Astrocyte of the cerebellum (primary cell): ENCODE measurements at places on chromosomes 4 and X.

- no peak for DNase-seq
Measured at GRCh38 chrX:4663085-4663484, 949.6 kb upstream of the PRKX start.

DNA sequence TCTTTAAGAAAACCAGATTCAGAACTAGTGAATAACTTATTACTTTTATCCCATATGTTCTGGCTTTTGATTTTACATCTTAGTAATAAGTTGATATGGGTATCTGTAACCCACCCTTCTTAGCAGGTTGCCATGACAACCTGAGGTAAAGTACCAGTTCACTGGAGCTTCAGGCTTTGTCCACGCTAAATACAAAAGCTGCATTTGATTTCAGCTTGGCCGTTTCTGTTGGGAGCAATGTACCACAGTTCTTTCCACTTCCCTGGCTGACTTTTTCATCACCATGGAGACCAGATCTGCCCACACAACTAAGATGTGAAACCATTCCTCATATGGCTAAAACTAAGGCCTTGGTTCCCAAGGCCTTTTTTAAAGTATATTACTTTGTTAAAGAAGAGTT, 26.1 kb downstream of the KLHL34 start:
- DNase-seq, result no peak

DNA sequence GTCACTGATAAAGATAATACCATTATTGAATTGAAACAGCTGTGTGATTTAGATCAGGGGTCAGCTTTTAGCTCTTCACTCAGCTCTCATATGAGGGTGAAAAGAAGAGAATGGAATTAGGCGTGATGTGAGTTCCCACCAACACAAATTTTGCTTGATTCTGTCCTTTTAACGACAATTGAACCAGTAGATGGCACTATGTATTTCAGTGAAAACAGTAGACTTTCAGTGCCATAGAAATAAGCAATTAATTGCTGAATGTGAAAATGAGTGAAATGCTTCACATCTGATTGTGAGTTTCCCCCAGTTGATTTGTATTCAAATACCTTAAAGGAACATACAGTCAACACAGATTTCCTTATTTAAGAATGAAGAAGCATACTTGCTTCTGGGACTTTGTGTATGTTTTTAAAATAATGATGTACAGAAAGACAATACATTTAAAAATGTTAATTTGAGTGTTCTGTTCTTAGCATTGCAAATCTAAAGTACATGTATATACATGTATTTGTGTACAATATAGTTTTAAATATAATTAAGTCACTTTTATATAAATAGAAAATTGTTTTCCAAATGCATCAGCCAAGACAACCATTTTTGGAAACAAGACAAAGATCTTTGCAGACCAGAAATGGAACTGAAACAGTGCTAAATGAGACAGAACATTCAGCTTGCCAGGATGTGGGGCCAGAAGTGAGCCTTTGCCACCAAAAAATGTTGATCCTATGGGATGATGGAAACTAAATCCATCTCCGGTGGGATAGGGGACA, 178.8 kb downstream of the SNCA start:
- peak; percentile 31 for DNase-seq

DNA sequence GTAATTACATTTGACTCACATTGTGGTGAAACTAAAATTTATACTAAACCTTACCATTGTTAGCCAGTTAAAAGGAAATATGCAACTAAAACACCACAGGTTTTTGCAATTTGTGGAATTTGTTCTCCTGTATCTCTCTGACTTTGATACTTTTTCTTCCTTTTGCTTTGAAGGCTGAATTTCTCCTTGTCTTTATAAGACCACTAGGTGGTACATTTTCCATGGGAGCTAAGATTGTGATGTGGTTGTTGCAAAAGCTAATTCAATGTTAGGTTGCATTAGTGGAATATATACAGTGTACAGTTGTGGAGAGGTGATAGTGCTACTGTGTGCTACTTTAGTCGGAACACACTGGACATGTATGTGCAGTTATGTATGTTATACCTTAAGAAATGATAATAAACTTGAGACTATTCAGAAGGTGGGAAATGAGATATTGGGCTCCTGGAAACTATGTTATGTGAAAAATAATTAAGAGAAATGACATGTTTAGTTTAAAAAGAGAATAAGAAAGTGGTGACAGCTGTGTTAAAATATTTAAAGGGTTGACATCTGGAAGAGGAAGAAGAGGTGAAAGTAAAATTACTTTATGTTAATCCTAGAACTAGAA, 70.3 kb downstream of the ARL9 start:
- peak; percentile 45 for DNase-seq

DNA sequence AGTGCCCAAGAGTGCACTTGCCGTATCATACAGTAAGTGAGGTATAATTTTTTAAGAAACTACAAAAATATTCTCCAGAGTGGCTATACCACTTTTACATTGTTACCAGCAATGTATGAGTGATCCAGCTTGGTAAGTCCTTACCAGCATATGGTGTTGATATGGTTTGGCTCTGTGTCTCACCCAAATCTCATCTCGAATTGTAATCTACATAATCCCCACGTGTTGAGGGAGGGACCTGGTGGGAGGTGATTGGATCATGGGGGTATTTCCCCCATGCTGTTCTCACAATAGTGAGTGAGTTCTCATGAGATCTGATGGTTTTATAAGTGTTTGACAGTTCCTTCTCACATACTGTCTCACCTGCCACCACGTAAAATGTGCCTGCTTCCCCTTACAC, 44.8 kb downstream of the RBMX start:
- no peak for DNase-seq

GRCh38 chr4:26779224-26779623, 81.4 kb upstream of the STIM2 start:
- DNase-seq, result no peak

DNA sequence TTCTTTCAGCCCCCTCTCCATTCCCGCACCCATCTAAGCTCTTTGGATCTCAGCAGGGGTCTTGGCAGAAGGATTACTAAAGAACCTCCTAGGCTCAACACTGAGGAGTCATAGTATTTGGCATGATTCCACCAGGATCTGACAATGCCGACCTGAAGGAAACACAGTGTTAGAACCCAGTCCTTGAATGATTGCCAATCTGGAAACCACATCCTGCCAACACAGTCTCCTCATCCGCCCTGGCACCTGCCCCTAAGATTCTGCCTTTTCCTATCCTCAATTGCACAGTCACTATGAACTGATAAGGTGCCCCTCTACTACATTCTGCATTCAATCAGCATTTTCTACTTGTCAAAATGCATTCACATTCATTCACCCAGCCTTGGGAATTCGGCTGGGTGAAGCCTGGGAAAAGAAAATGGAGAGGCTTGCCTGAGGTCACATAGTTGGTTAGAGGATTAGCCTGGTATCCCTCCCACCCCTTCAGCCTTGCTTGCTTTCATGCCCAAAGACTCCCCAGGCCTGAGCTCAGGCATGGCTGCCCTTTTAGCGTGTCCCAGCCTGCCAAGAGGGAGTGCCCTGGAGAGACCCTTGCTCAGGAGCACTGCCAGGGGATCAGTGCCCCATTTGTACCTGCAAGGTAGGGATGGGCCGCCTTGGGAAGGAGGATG, 2.2 kb upstream of the CLDN2 start:
- no peak for DNase-seq

DNA sequence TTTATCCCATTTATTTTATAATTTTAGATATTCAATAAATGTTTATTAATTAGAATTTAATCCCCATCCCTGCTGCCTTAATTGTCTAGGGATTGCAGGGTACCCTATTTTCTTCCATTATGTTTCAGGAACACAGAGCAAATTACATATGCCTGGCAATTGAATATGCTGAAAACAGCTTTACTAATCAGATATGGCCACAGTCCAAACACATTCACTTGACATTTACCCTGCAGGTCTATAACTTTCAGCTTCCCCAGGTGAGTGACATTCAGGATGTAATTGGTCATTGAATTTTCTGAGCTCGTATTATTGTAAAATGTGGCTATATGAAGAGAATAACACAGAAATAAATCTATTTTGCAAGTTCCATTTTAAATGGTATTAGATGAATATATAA, 218.7 kb upstream of the NDST4 start:
- no peak for DNase-seq

GRCh38 chrX:130105244-130105643, 5.1 kb downstream of the ELF4 start:
- no peak for DNase-seq

- DNase-seq, result no peak
Measured at GRCh38 chr4:172851534-172851933, 317.1 kb upstream of the GALNT7 start.

GRCh38 chr4:10343656-10344055, 113.6 kb downstream of the ZNF518B start:
- no peak for DNase-seq

- no peak for DNase-seq
Measured at GRCh38 chrX:79728421-79728820, 286.1 kb upstream of the TBX22 start.

DNA sequence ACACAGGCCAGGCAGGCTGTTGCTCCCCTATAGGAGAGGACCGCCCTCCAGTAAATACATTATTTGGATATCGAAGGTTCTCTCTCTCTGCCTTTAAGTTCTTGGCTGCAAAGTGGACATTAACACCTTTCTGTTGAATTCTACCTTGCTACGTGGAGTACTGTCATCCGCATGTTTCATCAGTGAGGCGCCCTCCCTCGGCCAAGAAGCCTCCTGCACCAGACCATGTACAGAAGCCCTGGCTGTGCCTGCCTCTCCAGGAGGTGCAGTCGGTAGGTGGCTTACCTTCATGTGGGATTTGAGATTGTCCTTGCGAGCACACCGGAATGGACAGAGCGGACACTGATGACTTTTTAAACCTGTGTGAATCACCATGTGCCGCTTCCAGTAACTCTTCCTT, 46.7 kb downstream of the ZNF827 start:
- DNase-seq, result no peak

DNA sequence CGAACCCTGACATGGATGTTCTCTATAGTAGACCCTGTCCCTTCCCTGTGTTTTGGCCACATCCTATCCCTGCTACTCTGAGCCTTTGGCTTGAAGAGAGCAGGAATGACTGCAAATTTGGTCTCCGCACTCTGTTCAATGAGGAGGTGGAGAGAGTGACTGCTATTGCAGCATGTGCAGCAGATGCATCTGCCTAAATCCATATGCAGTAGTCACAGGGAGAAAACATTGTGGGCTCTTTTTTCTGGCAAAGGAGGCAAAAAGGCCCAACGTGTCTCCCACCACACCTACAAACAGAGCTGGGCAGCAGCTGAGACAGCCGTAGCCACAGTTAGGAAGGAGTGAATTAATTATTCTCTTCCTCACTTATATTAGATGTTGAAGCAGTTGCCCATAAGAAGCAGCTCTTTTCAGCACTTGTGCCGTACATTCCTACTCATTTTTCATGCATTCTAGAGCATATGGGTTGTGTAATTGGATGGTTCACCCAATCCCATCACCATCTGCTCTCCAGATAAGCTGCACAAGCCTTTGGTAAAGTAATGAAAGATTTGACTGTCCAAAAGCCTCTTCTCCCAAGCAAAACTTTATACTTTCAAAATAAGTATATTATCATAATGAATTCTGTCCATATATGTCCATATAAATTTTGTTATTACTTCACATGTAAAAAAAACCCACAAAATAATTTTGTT, 147.9 kb upstream of the FAM47A start:
- DNase-seq, result no peak

DNA sequence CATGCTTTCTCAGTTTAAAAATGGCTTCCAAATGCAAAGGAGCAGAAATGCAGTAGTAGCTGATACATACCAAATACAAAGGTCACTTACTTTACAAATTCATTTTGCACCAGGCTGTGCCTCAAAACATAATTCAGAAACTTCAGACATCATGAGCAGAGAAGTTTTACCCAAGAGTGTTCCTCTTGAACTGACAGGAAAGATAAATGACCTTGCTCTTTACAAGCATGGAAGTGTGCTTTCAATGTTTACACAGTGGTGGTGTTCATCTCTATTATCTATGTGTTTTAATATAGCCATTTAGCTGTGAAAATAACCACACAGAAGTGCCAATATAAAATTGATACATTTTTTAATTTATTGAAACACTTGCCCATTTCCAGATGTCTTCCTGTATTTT, 383.4 kb downstream of the ANKRD50 start:
- DNase-seq, result no peak
